ENCODE measurements at places on chromosomes 13 and 19. TPM values are rescaled to one million over a fixed set of nuclear protein-coding genes. Genes with fewer than 3 reads are reported as not detected.

The SHC2 gene
- 26.9 TPM for total RNA-seq

The HSD17B14 gene
- 13.5 TPM for total RNA-seq

The XPO4 gene
- total RNA-seq = 16.6 TPM

The CCDC194 gene
- not detected for total RNA-seq

The SPTBN4 gene
- total RNA-seq = 2.3 TPM

The RFPL4AL1 gene
- not detected for total RNA-seq

The ZSCAN4 gene
- not detected for total RNA-seq

The ALOX5AP gene
- total RNA-seq = 1.1 TPM

The MEIOSIN gene
- not detected for total RNA-seq

The ZNF835 gene
- total RNA-seq = not detected

DNA sequence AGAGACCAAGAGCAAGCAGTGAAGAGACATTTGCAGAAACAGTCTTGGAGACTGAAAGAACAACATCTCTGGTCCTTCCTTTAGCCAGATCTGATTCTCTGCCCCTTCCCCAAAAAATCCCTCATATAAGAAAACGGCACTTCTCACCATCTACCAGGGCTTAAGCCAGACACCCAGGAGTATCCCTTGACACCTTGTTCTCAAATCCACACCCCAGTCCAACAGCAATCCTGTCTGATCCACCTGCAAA is 1.7 kb upstream of the PLEKHG2 start:
- no peak for DNase-seq

DNA sequence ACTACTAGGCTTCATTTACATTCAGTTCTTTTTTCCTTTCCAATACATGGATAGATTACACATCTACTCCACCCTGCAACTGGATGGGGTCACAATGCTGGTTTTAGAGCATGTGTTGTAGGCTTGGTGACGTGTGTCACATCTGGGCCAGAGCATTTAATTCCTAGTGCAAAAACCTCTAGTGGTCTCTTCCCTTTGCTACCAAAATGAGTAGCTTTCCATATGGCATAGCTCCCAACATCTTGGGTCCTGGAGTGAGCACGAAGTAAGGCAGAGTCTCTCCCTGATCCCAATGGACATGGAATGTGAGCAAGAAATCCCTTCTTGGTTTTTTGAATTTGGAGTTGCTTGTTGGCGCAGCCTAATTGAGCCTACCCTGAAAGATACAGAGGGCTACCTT is 51.7 kb downstream of the TNFSF11 start:
- DNase-seq = no peak

DNA sequence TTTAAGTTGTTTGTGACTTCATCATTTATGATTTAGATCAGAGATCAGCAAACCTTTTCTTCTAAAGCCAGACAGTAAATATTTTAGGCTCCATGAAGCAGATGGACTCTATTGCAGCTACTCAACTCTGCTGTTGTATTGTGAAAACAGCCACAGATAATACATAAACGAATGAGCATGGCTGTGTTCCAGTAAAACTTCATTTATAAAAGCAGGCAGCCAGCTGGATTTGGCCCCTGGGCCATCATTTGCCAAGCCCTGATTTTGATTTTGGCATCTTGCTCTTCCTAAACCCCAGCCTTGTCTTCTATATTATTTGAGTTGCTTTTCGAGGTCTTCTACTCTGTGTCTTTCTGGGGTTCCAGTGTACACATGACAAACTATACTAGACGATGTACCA is 41.3 kb downstream of the RNASEH2B start:
- DNase-seq = no peak

DNA sequence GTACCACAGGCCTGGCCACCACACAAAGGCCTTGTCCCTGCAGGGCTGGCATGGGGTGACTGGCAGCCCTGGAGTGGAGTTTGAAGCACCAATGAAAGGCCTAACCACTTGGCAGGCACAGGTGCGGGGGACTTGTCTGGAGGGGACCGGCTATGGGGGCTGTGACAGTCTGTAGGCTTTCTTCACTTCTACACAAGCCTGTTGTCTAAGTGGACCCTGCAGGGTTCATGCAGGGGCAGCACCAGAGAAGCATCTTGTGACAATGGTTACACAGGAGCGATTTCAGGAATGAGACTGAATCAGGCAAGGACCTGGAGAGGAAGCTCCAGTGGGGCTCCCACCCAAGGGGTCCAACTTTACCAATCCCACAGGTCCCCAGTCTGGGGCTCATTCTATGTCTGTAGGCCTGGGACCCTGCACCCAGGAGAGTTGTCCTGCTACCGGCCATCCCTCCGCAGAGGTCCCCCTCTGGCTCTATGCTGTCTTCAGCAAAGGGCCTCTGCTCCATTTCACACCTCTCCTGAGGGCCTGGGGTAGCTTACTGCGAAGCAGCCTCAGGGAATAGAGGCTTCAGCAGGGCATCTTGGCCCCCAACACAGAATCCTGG is 2.3 kb upstream of the ZNF837 start:
- no peak for DNase-seq

DNA sequence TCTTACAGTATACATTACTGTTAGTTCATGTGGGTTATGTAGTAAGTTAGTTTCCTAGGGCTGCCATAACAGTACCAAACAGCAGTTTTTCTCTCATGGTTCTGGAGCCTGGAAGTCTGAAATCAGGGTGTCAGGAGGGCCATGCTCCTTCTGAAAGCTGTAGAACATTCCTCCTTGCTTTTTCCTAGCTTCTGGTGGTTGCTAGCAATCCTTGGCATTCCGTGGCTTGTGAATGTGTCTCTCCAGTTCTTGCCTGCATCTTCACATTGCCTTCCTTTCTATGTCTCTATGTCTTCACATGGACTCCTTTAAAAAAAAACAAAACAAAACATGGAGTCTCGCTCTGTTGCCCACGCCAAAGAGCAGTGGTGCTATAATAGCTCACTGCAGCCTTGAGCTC is 95.4 kb downstream of the WDFY2 start:
- DNase-seq = no peak

GRCh38 chr13:30978981-30979956 is 46.8 kb downstream of the TEX26 start:
- no peak for DNase-seq

DNA sequence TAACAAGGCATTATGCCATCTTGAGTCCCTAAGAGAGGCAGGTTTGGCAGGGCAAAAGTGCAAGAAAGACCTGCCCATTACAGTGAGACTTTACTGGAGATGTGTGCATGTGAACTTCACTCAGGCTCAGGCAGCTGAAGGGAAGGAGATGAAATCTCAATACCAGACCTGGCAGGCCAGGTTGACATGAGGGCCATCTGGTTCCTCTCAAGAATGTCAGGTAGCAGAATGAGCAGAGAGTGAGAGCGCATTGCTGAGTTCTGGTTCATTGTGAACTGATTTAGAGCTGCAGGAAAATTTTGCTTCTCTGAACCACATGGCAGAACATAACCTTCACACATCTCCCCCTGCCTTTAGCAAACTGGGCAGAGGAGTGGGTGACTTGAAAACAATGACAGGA is 406.3 kb downstream of the GPC5 start:
- no peak for DNase-seq

DNA sequence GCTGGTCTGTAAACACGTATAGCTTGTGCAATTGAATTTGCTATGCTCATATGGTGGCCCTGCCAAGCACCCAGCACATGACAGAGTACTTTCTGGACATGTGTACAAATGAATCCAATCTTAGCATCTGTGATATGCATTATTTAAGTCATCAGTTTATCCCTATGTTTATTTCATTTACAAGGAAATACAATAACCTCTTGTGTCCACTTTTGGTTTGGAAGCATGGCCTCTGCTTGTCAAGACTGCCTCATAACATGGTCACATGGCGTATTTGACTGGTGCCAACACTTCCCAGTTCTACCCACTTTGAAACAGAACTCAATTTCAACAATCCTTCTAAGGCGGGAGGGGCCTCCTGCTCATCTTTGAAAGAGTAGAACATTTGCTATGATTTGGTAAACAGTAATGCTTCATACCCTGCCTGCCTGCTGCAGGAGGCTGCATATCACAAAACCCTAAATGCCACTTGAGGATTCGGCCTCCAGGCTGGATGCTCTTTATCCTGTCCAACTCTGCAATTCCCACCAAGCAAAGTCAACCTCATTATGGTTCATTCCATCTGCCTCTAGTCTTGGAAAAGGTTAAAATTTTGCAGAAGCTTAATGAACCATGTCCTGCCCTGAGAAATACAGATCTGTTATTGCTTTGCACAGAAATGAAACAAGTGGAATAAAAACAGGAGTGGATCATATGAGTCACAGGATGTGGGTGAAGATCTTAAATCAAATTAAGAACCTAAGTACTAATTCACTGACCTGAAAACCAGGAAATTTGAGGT is 151.3 kb downstream of the CYSLTR2 start:
- DNase-seq = no peak

GRCh38 chr13:54029720-54030119 is 1001.1 kb downstream of the OLFM4 start:
- no peak for DNase-seq

GRCh38 chr13:23956106-23956505 is 58.8 kb upstream of the C1QTNF9B start:
- DNase-seq = no peak

- no peak for DNase-seq
These were observed 11.4 kb upstream of the USP12 start for GRCh38 chr13:27182844-27183497.

GRCh38 chr13:20968745-20969144 is 66.2 kb upstream of the XPO4 start:
- DNase-seq = no peak

DNA sequence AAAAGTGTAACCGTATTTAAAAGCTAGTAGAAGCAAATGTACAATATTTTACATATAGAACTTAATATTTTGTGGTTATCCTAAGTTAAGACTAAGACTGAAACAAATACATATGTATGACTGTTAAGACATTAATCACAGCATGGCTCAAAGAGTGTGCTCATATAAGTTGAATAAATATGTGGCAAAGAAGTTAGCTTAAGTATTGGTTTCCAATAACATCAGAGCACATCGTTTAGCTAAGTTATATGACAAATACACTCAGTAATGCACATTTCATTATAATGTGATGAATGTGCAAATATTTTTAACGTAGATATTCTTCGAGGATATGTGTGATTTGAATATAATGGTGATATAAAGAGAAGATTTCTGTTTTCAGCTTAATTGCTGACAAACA is 253.8 kb downstream of the SLITRK5 start:
- DNase-seq = no peak

DNA sequence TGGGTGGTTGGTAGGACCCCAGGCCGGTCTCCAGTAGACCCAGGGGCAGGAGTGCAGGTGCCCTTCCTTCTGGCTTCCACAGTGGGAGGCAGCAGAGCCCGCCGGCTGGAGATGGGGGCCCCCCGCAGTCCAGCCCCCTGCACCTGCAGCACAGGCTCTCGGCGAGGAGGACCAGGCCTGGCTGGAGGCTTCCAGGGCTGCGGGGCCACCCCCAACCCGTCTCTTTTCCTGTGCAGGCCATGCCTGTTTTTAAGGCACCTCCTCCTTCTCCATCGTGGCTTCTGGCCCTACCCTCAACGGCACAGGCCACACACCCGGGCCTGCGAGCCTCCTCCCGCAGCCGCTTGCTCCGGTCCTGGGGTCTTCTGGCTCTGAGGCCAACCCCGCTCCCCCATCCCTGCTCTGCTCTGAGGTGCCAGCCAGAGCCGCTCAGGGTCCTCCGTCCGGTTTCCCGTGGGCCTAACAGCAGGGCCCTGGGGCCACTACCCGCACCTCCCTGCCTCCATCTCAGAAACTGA is 77.2 kb upstream of the ANKRD10 start:
- DNase-seq = no peak

- peak; percentile 90 for DNase-seq
These were observed 1.6 kb upstream of the MRI1 start for GRCh38 chr19:13762635-13763235.

GRCh38 chr19:37855098-37855497 is 51.3 kb downstream of the WDR87 start:
- DNase-seq = no peak

DNA sequence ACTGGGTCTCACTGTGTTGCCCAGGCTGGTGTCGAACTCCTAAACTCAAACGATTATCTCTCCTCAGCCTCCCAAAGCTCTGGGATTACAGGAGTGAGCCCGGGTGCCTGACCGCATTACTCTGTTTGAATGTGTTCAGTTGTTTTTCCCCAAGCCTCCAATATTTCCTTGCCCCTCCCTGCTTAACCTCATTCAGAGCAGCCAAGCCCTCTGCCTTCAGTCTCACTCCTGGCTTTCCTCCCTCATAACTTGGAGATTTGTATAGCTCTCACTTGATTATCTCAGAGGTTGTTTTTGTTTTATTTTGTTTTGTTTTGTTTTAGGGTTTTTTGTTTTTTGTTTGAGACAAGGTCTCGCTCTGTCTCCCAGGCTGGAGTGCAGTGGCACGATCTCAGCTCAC is 11.4 kb downstream of the EPHX3 start:
- no peak for DNase-seq

- no peak for DNase-seq
These were observed 4.7 kb upstream of the GNA15 start for GRCh38 chr19:3131168-3131567.

DNA sequence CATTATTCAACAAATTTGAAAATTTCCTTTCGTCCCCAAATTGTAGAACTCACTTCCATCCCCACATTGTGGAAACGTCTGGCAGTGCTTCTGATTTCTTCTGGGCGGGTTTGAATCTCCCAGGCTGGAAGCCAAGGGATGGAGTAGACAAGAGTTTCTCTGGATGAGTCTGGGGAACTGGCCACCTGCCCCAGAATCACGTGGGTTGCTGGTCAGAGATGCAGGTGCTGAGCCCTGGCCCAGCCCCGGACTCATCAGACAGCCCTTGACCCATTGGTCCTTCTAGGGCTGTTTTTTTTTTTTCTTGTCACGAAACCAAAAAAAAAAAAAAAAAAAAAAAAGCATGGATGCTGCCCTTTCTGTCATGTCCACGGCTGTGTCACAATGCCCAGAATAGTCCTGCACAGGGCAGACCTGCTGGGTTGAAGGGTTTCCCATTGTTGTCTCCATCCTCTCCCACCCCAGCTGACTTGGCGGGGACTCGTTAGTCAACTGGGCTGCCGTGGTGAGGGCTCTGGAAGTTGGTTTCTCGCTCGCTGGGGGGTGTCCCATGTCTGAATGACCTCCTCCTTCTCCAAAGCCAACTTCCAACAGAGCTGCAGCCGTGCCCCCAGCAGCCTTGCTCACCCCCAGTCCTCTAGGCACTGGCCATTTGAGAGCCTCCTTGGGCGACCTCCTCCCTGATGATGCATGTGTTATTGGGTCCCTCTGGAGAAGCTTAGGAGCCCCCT is 12.8 kb downstream of the CHST8 start:
- DNase-seq = peak; percentile 59

- no peak for DNase-seq
These were observed 351.2 kb upstream of the ARGLU1 start for GRCh38 chr13:106919133-106919532.
